ENCODE measurements at places on chromosomes 6 and 20. TPM values are rescaled to one million over a fixed set of nuclear protein-coding genes. Genes with fewer than 3 reads are reported as not detected.

DNA sequence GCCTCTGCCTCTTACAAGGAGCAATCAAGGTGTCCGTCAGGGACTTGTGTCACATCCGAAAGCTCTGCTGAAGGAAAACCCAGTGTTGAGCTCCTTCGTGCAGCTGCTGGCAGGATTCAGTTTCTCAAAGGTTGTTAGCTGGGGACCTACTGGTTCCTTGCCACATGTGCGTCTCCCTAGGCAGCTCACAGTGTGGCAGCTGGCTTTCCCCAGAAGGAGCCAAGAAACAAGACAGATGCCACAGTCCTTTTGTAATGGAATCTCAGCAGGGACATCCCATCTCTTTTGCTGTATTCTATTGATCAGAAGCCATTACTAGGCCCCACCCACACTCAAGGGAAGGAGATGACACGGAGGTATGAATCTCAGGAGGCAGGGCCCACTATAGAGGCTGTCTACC is 488.8 kb downstream of the CD83 start:
- no peak for DNase-seq

- no peak for DNase-seq
Observed at GRCh38 chr6:133877116-133877515, 11.8 kb upstream of the TCF21 start.

- DNase-seq, result no peak
Observed at GRCh38 chr20:20697325-20697845, 15.1 kb downstream of the RALGAPA2 start.

FERMT1 gene
- 26.6 TPM for total RNA-seq

DNA sequence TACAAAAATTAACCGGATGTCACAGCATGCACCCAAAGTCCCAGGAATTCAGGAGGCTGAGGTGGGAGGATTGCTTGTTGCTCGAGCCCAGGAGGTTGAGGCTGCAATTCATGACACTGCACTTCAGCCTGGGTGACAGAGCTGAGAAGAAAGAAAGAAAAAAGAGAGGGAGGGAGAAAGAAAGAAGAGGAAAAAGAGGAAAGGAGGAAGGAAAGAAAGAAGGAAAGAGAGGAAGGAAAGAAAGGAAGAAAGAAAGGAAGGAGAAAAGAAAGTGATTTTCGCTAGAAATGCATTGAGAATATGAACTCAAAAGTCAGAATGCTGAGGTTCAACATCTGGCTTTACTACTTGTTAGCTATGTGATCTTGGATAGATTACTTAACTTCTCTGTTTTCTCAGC is 6.6 kb downstream of the SENP6 start:
- no peak for DNase-seq

DNA sequence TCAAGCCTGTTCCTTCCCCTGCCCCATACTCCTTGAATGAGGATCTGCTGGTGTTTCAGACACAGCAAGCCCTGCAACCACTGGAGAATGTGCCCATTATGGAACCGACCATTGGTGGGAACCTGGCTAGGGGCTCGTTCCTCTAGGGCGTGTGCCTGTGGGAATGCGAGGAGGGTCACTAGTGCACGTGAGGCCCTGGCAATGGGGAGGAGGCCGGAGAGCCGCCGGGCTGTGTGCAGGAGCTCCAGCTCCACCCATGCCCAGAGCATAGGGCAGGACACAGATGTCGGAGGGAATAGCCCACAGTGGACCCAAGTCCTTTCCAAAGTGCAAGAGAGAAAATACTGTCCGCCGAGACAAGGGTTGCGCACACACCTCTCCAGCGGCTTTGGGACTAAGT is 99.3 kb downstream of the ERMARD start:
- no peak for DNase-seq

GRCh38 chr6:5936631-5937030 is 70.1 kb downstream of the NRN1 start:
- no peak for DNase-seq

- no peak for DNase-seq
Observed at GRCh38 chr6:80472271-80472670, 365.8 kb downstream of the BCKDHB start.

GRCh38 chr20:37764333-37764935 is 70.6 kb downstream of the CTNNBL1 start:
- peak; percentile 77 for DNase-seq

- no peak for DNase-seq
Observed at GRCh38 chr6:6885521-6886170, 222.1 kb upstream of the RREB1 start.

GRCh38 chr6:149510793-149511512 is 26.1 kb upstream of the ZC3H12D start:
- no peak for DNase-seq

FLRT3 gene
- total RNA-seq, result 17.1 TPM

GRCh38 chr20:59645271-59645670 is 40.9 kb downstream of the PHACTR3 start:
- no peak for DNase-seq

DNA sequence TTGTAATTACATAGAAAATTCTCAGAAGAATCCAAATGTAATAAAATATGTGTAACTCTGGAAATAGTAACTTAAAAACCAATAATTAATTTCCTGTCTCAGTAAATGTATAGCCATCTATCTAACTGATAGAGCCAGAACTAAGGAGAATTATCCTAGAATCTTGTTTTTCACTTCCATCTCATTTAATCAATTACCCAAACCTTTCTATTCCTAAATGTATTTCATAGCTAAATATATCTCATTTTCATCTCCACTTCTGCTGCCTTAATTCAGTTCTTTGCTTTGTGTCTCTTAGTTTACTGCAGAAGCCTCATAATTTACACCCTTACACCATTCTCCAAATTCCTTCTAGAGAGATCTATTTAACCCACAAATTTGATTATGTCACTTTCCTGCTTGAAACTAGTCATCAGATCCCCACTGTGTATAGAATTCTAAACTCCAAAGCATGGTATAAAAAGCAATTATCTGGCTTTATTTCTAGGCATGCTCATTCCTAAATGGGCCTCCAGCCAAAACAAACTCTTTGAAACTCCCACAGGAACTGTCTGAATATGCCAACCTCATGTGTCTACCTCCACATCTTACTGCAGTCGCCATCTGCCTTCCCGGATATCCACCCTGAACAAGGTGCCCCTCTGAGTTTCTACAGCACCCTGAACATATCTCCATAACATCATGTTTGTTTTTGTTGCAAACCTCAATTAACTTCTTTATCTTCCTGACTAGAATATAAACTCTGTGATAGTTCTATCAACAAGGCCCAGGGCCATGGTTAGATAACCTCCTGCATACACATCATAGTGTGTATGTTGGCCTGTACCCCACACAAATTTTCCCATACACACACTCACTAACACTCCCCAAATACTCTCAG is 70.5 kb upstream of the ADTRP start:
- DNase-seq, result peak; percentile 29

HRH3 gene
- total RNA-seq, result not detected

MUC22 gene
- under 0.01 TPM for total RNA-seq

GRCh38 chr20:1688886-1689538 is 31.4 kb upstream of the SIRPG start:
- no peak for DNase-seq

GRCh38 chr6:90413867-90414266 is 117.2 kb upstream of the BACH2 start:
- peak; percentile 14 for DNase-seq

VARS2 gene
- 24.6 TPM for total RNA-seq

GRCh38 chr6:9437836-9438235 is 977.0 kb downstream of the TFAP2A start:
- peak; percentile 56 for DNase-seq

CST5 gene
- total RNA-seq, result not detected

DNA sequence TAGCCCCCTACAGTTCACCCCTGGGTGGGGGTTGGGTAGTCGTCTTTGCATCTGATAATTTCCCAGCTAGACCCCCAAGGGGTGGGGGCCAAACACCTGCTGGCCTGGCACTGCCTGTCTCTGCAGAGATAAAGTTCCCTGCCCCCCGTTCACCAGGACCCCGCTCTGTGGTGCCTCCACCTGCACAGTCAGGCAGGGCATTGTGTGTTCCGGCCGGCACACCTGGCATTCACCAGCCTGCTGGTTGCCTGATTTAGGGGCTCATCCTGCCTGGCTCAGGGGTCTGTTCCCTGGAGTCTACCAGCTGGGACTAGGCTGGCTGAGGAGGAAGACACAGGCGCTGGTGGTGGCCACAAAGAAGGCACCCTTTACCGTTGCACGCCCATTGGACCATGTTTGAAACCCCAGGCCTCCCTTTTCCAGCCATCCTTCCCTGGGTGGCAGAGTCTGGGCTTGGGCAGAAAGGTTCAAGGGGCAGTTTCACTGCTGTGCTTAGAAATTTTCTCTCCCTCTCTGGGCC is 30.8 kb upstream of the SCRT2 start:
- no peak for DNase-seq

DNA sequence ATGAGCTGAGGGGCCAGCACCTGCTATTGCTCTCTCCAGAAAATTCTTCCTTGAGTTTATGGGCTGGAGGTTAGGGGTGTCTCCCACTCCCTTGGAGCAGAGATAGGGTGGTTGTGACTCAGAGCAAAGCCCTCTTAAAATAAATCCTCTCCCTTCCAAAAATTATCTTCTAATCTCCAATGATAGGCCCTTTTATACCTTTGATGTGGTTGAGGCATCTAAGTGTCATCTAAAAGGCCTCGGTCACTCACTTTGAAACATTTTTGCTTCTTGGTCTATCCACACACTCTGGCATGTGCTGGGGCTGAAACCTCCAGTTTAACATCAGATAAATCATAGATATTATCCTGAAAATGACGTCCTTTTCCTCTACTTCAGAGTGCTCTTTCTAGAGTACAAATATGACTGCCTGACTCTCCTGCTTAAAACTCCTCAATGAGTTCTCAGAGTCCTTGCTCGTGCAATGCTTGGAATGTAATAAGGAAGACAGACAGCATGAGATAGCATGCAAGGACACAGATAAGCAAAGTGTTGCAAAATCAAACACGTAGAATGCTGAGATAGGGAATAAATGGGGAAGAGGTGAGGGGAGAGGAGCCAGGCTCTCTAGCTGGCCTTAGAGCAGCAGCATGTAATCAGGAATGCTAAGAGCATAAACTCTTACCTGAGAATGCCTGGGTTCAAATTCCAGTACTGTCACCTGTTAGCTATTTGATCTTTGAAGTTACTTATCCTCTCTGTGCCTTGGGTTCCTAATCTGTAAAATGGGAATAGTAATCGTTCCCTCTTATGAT is 374.1 kb upstream of the CITED2 start:
- DNase-seq, result peak; percentile 41

KIF6 gene
- not detected for total RNA-seq

GRCh38 chr6:2127484-2127911 is 117.9 kb downstream of the GMDS start:
- no peak for DNase-seq

MLN gene
- not detected for total RNA-seq

- DNase-seq, result peak; percentile 86
Observed at GRCh38 chr6:77089776-77090175, 373.5 kb downstream of the HTR1B start.

Data from bronchial epithelial cell (primary cell).